ENCODE measurements at places on chromosomes 5 and 9. TPM values are rescaled to one million over a fixed set of nuclear protein-coding genes. Genes with fewer than 3 reads are reported as not detected.

DNAH5 gene
- polyA plus RNA-seq: 1.1 TPM

GRCh38 chr5:97936231-97936630, 753.2 kb upstream of the RIOK2 start:
- no peak for DNase-seq

C5orf63 gene
- polyA plus RNA-seq: 9.8 TPM

DNA sequence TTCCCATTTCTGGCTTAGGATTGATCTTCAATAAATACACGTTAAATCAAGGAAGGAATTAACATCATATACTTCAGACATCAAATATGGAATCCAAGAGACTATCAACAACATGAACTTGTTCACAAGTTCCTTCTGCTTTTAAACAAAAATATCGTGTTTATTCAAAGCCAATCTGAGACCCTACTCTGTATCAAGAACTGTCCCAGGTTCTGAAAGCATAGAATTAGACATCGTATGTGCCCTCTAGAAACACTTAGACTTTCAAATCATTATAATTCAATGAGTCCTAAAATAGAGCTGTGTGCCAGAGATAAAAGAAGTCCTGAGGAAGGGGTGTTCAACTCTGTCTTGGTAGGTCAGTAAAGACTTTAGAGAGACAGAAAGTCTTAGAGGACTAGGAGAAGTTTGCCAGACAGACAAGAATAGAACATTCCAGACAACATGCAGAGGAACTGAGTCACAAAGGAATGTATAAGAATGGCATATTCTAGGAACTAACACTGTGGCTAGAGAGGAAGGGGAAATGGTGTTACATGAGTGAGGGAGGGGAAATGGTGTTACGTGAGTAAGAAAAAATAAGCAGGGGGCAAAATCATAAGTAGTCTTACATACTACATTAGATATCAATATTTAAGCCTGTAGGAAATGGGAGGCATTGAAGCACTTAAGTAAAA, 2.9 kb downstream of the TPD52L3 start:
- DNase-seq: no peak

GRCh38 chr9:117101008-117101407, 313.8 kb downstream of the ASTN2 start:
- no peak for DNase-seq

- DNase-seq: no peak
These were observed 201.3 kb downstream of the C9orf152 start for GRCh38 chr9:110006657-110007056.

GRCh38 chr5:141855265-141856036, 22.8 kb downstream of the PCDH1 start:
- no peak for DNase-seq

FBN2 gene
- polyA plus RNA-seq: 111 TPM

DIRAS2 gene
- 4.9 TPM for polyA plus RNA-seq

DNA sequence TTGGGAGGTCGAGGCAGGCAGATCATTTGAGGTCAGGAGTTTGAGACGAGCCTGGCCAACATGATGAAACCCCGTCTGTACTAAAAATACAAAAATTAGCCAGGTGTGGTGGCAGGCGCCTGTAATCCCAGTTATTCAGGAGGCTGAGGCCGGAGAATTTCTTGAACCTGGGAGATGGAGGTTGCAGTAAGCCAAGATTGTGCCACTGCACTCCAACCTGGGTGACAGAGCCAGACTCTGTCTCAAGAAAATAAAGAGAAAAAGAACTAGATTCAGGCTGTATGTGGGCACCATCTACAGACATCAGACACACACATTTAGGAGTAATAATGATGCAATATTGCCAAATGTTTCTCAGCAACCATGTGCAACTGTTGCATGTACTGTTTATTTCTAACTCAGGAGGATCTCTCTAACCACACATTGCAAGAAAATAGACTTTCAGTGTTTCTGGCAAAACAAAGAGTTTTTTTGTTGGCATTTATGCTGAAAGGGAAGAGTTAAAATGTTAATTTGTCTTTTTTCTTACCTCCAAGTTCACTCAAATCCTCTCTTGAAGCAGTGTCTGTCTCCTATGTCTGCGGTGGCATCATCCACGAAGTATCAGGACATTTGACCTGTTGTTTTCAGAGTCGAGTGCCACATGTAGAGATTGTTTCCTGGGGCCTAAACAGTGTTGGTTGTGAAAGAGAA, 5.1 kb upstream of the ORM1 start:
- no peak for DNase-seq

- no peak for DNase-seq
These were observed 243.8 kb downstream of the CRB2 start for GRCh38 chr9:123599781-123600180.

DNA sequence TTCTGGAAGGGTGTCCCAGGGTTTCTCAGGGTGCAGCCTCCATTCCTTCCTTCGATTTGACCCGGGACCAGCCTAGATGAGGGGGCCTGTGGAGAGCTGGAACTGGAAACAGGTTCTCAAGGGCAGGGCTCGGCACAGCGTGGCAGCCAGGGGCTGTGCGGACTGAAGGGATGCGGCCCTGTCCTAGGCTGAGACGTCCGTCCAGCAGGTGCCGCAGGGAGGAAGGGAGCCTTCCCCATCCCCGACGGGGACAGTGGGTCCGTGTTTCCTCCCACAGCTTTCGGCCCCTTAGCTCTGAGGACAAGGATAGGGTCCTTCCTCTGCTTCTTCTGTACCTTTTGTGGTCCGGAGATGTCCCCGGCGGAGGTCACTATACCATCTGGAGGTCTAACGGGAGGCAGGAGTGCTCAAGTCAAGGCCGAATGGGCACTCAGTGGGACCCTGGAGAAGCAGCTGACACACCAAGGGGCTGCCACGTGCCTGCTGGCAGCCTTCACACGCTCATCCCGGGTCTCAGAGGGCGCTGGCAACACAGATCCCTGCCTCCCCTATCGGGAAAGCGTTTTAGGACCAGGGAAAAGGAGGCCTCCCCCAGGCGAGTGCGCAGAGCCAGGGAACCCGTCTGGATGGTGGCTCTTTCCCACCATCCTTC, 49.9 kb downstream of the USP20 start:
- no peak for DNase-seq

GRCh38 chr9:23582836-23583235, 243.2 kb downstream of the ELAVL2 start:
- no peak for DNase-seq

- DNase-seq: no peak
These were observed 372.7 kb upstream of the PTGER4 start for GRCh38 chr5:40306869-40307487.

GLDC gene
- polyA plus RNA-seq: 21.6 TPM

CDC20B gene
- 0.63 TPM for polyA plus RNA-seq

SLC6A19 gene
- polyA plus RNA-seq: 71.8 TPM

PCDHA9 gene
- polyA plus RNA-seq: 0.06 TPM

- no peak for DNase-seq
These were observed 31.1 kb downstream of the UBE2D2 start for GRCh38 chr5:139592289-139592688.

- no peak for DNase-seq
These were observed 102.9 kb downstream of the LIFR start for GRCh38 chr5:38453506-38453905.

GRCh38 chr5:10162468-10162867, 87.2 kb downstream of the ATPSCKMT start:
- DNase-seq: no peak

KCNV2 gene
- 0.31 TPM for polyA plus RNA-seq

GKAP1 gene
- 14.8 TPM for polyA plus RNA-seq

GRCh38 chr9:128397831-128398230, 22.8 kb upstream of the CERCAM start:
- DNase-seq: no peak

DNA sequence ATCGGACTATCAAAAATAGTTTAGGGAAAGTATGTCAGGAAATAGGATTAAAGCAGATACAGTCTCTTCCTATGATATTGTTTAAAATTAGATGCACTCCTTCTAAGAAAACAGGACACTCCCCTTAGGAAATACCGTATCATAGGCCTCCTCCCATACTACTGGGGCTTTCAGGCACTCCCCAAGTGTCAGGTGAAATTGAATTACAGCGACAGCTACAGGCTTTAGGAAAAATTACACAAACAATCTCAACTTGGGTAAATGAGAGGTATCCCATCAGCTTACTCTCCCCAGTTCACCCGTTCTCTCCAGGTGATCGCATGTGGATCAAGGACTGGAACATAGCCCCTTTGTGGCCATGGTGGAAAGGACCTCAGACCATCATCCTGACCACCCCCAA, 110.4 kb upstream of the EPB41L4A start:
- no peak for DNase-seq

GRCh38 chr5:103674739-103675138, 112.2 kb upstream of the NUDT12 start:
- DNase-seq: no peak

DNA sequence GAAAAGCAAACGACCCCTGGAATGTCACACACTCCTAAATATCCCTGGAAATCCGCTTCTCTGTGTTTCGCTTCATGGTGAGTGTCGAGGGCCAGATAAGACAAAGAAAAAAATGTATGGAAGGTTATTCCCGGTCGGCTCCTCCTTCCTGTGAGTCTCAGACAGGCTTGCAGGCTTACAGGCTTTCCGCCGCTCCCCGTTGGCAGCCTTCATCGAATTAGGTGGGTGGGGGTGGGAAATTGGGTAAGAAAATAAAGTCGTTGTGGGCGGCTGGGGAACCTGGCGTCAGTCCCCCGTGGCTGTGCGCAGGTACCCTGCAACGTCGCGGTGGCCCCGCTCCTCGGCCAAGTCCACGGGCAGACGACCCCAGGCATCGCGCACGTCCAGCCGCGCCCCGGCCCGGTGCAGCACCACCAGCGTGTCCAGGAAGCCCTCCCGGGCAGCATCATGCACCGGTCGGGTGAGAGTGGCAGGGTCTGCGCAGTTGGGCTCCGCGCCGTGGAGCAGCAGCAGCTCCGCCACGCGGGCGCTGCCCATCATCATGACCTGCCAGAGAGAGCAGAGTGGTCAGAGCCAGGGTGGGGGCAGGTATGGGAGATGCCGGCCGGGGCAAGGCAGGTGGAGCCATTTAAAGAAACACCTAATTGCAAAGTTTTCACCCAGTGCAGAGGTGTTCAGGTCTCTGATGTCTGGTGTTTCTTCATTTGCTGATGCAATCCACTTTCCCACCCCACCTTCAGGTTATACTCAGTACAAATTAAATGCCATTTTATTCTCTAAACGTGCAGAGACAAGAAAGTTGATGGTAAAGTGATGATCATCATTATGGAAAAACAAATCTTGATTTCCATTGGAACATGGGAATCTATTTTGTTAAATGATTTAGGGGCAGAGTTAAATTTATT, 3.2 kb downstream of the CDKN2B start:
- no peak for DNase-seq

CCL21 gene
- polyA plus RNA-seq: 50.9 TPM

- DNase-seq: no peak
These were observed 87.9 kb upstream of the IFNK start for GRCh38 chr9:27436234-27436633.

DNA sequence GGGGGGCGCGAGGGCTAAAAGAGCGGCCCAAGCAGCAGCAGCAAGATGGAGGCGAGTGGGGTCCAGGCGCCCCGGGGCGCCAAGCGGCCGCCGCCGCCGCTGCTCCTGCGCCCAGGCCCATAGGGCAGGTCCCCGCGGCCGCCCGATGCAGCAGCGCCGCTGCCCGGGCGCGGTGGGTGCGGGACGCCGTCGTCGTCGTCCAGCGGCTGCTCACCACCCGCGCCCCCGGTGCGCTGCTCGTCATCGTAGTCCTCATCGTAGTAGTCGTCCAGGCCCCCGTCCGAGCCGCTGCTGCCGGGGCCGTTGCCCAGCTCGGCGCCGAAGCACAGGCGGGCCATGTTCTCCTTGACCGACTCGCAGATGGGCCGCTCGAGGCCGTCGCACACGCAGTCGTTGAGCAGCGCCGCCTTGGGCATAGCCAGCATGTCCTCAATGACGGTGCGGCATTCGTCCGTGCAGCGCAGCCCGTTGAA, 1.5 kb downstream of the GAS1 start:
- no peak for DNase-seq

DNA sequence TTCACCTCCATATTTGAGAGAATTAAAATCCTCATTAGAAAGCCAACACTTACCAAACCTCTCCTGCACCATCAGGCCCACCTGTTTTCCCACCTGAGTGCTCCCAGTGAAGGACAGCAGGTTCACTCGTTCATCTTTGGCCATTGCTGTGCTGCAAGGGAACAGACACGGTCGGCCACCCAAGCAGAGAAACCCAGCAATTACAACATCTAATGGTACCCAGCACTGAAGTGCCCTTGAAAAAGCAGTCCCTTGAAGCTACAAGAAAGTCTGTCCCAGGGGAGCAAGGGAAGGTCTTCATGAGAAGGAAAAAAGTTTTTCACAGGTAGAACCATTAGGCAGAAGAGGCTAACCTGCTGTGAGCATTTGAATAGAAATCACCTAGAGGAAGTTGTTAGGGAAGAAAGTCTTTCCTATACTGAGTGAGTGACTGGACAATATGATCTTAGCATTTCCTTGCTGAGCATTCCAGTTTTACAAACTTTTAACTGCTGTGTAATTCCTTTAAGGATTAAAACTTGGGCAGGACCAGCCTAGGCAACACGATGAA, 26.7 kb downstream of the ALDH7A1 start:
- DNase-seq: no peak

DNA sequence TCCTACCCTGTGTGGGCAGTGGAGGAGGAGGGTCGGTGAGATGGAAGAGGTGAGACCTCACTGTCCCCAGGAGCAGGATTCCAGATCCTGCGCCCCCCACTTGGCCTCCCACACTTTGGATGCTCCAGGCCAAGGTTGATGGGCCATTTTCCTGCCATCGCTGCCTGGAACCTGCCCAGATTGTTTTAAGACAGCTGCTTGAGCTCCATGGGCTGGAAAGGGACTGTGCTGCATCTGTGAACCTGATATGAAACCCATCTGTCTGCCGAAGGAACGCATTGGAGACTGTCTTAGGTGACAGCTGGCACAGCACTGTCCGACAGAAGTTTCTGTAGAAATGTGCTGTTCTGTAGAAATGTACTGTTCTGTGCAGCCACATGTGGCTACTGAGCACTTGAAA, 72.7 kb upstream of the SLC25A48 start:
- DNase-seq: no peak

PDE6A gene
- 0.14 TPM for polyA plus RNA-seq

STING1 gene
- polyA plus RNA-seq: 34.1 TPM

LCN1 gene
- not detected for polyA plus RNA-seq

GRCh38 chr9:91720751-91721705, 229.0 kb downstream of the ROR2 start:
- DNase-seq: no peak

Data from renal pelvis (tissue), 12 donors.